Right atrium auricular region (tissue), 2 donors: ENCODE measurements at places on chromosomes 6 and 20. TPM values are rescaled to one million over a fixed set of nuclear protein-coding genes. Genes with fewer than 3 reads are reported as not detected.

DNA sequence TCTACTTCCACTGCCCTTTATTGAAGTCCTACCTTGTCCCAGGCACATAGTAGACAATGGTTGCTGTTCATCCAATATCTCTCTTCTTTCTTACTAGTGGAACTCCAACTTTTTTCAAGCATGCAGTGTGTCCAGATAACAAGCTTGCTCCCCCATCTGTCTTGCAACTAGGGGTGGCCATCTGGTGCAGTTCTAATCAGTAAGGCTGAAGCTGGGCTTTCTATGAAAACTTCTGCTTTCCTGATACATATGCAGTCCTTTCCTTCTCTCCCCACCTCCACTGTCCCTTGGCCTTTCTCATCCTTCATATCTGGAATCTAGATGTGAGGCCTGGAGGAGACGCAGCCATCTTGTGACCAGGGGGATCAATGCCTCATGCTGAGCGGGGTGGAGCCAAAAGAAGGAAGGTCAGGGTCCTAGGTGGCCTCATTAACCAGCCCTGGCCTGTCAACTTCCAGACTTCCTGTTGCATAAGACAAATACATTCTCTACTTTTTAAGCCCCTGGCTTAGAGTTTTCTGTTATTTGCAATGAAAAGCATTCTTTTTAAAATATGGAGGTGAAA, 59.6 kb upstream of the ZFP64 start:
- no peaks in the 10 kb centered on the region for H3K27me3 ChIP-seq
- H3K27ac ChIP-seq = no peak overlapping the region
- no peak for DNase-seq
- H3K4me1 ChIP-seq = no peaks in the 10 kb centered on the region
- no peak overlapping the region for H3K4me3 ChIP-seq

GRCh38 chr6:34875292-34876213, 12.3 kb downstream of the TAF11 start:
- DNase-seq = no peak
- H3K36me3 ChIP-seq = peaks cover 71% of the 10 kb centered on the region
- H3K27ac ChIP-seq = no peak overlapping the region

ID4 gene
- total RNA-seq = 83.2 TPM

DNA sequence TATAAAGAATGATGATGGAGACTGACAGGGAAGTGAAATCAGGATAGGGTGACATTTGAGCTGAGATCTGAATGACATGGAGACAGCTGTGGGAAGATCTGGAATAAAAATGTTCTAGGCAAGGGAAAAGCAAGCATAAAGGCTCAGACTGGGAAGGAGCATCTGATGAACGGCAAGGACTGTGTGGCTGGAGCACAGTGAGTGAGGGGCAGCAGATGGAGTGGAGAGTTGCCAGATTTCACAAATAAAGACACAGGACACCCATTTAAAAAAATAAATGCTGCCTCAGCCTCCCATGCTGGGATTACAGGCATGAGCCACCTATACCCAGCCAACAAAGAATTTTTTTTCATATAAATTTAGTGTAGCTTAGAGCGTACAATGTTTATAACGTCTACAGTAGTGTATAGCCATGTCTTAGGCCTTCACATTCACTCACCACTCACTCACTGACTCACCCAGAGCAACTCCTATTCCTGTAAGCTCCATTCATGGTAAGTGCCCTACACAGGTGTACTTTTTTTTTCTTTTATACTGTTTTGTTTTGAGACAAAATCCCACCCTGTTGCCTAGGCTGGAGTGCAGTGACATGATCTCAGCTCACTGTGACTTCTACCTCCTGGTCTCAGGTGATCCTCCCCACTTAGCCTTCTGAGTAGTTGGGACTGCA, 2.4 kb upstream of the ZBTB24 start:
- DNase-seq = no peak
- no peak overlapping the region for H3K4me3 ChIP-seq
- peaks cover 4% of the 10 kb centered on the region for H3K36me3 ChIP-seq

DNA sequence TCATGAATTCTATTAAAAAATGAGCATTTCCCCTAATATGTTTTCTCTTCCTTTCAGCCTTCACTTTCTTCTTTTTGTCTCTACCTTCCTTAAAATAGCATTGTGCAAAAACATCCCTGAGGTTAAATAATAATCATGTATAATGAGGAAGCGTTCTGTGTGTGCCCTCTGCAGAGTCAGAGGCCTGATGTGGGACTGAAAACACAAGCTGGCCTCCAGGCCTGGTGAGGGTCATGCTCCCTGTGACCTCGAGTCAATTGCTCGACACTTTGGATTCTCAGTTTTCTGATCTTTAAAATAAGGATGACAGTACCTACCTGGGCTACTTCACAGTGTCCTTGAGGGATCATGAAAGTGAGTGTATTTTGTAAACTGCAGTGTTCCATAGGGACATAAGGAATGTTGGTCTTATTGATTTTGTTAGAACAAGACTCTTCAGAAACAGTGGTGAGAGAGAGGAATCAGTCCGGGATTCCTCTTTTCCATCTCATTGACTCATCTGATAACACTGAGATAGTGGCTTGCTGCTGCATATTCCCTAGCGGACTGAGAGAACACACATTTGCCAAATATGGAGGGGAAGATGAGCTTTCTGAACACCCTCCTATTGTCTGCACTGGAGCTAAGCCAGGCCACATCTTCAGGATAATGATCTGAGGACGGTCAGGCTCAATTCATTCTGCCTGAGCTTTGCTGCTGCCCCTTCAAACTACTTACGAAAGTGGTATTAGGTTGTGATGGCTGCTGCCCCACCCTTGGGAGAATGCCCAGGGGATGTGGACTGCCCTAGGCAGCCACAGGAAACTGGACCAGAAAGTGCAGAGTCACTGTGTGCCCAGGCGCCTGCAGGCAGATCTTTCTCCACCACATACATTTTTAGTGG, 39.6 kb upstream of the PDE7B start:
- H3K36me3 ChIP-seq = no peaks in the 10 kb centered on the region
- peak overlapping the region; percentile 10 for H3K27ac ChIP-seq
- DNase-seq = no peak
- H3K4me3 ChIP-seq = no peak overlapping the region
- H3K4me1 ChIP-seq = no peaks in the 10 kb centered on the region

- no peaks in the 10 kb centered on the region for H3K36me3 ChIP-seq
- H3K4me1 ChIP-seq = no peaks in the 10 kb centered on the region
- H3K27me3 ChIP-seq = no peaks in the 10 kb centered on the region
- no peak overlapping the region for H3K4me3 ChIP-seq
- no peak overlapping the region for H3K27ac ChIP-seq
Observed at GRCh38 chr6:24231438-24231977, 105.5 kb downstream of the NRSN1 start.

- no peaks in the 10 kb centered on the region for H3K27me3 ChIP-seq
- H3K36me3 ChIP-seq = peaks cover 5% of the 10 kb centered on the region
- DNase-seq = no peak
- no peaks in the 10 kb centered on the region for H3K4me1 ChIP-seq
- H3K27ac ChIP-seq = peak overlapping the region; percentile 76
Observed at GRCh38 chr20:35820715-35821114, 48.9 kb downstream of the PHF20 start.

GRCh38 chr6:64861039-64861651, 845.9 kb downstream of the EYS start:
- no peak overlapping the region for H3K4me3 ChIP-seq
- no peaks in the 10 kb centered on the region for H3K36me3 ChIP-seq
- no peak overlapping the region for H3K27ac ChIP-seq
- no peaks in the 10 kb centered on the region for H3K27me3 ChIP-seq

DNA sequence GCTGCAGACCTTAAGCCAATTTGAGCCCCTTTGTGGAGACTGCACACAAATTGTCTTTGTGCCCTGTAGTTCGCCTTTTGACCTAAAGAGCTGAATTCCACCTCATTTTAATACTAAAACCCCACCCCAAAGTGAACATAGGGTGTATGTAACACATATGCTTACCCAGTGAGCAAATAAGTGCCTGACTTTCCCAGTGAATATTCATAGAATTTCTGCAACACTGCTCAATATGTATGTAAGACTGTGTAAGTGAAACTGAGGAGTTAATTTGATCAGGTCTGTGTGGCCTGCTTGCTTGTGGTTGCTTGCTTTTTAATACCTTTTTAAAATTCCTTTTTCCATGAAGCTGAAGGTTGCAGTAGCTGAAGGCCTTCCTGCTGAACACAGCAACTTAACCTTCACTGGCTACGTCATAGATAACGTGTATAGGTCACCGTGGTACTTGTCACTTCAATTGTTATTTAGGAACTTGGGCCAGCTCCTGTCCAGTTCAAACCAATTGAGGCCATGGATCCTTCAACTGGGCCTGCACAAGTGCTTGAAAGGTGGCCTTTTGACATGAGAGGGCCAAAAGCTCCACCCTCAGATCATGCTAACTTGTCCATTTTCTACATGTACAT, 131.7 kb upstream of the BTBD3 start:
- H3K4me3 ChIP-seq = no peak overlapping the region
- no peak overlapping the region for H3K27ac ChIP-seq
- no peak for DNase-seq
- no peaks in the 10 kb centered on the region for H3K4me1 ChIP-seq
- no peaks in the 10 kb centered on the region for H3K36me3 ChIP-seq
- H3K27me3 ChIP-seq = no peaks in the 10 kb centered on the region

- DNase-seq = no peak
- H3K4me1 ChIP-seq = no peaks in the 10 kb centered on the region
- H3K27ac ChIP-seq = no peak overlapping the region
- H3K27me3 ChIP-seq = no peaks in the 10 kb centered on the region
- H3K36me3 ChIP-seq = no peaks in the 10 kb centered on the region
Observed at GRCh38 chr20:52596256-52596655, 375.9 kb upstream of the TSHZ2 start.
